Upper lobe of left lung (tissue), 6 donors: ENCODE measurements at places on chromosomes 3 and 15.
A peak's percentile ranks its signal among the peaks of the same experiment; 100 is the strongest.

DNA sequence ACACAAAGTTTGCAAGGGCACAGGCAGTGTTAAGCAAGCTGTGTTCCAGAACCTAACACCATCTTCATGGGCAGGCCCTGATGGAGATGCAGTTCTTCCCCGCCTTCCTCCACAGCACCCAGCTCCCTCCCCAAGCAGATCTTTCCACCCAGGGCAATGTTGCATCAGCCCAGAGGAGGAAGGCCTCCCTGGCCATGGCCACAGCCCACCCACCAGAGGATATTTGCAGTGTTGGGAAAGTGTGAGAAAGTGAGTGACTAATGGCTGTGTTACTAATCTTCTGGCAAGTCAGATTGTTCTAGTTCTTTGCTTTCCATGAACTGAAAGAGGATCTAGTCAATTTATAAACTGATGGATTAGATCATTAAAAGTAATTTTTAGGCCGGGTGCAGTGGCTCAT is 42.0 kb upstream of the ATP10A start:
- no peaks in the 10 kb centered on the region for H3K36me3 ChIP-seq
- no peaks in the 10 kb centered on the region for H3K27me3 ChIP-seq
- peaks cover 10% of the 10 kb centered on the region for H3K4me1 ChIP-seq
- no peak for DNase-seq
- no peak overlapping the region for H3K27ac ChIP-seq

- no peak overlapping the region for H3K4me3 ChIP-seq
- no peak for DNase-seq
- no peaks in the 10 kb centered on the region for H3K4me1 ChIP-seq
- no peaks in the 10 kb centered on the region for H3K36me3 ChIP-seq
- no peaks in the 10 kb centered on the region for H3K27me3 ChIP-seq
These were observed 148.6 kb downstream of the CD47 start for GRCh38 chr3:107942244-107942643.

DNA sequence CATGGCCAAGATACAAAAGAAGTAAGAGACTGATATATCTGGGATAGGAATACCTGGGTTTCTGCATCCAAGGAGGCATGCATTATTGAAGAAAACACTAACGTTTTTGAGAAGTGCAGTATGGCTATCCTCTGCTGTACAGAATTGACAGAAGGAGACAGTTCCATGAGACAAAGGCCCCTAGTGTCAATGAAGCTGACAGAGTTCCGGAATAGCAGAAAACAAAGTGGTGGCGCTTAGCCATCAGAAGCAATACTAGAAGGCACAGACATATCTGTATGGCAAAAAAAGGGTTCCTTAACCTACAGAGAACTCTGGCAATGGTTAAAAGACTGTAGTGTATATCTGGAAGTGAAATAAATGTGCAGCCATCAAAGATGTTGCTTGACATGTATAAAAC is 77.8 kb downstream of the VGLL3 start:
- no peaks in the 10 kb centered on the region for H3K4me1 ChIP-seq
- H3K4me3 ChIP-seq: no peak overlapping the region
- H3K36me3 ChIP-seq: no peaks in the 10 kb centered on the region
- H3K27ac ChIP-seq: no peak overlapping the region

GRCh38 chr15:69511015-69511414 is 58.4 kb downstream of the RPLP1 start:
- no peaks in the 10 kb centered on the region for H3K36me3 ChIP-seq
- H3K4me3 ChIP-seq: no peak overlapping the region
- no peaks in the 10 kb centered on the region for H3K4me1 ChIP-seq
- no peak for DNase-seq
- no peaks in the 10 kb centered on the region for H3K27me3 ChIP-seq
- H3K27ac ChIP-seq: no peak overlapping the region

- no peak overlapping the region for H3K27ac ChIP-seq
- H3K4me1 ChIP-seq: peaks cover 17% of the 10 kb centered on the region
- H3K27me3 ChIP-seq: no peaks in the 10 kb centered on the region
- no peaks in the 10 kb centered on the region for H3K36me3 ChIP-seq
These were observed 6.0 kb downstream of the CCR2 start for GRCh38 chr3:46359733-46360493.

DNA sequence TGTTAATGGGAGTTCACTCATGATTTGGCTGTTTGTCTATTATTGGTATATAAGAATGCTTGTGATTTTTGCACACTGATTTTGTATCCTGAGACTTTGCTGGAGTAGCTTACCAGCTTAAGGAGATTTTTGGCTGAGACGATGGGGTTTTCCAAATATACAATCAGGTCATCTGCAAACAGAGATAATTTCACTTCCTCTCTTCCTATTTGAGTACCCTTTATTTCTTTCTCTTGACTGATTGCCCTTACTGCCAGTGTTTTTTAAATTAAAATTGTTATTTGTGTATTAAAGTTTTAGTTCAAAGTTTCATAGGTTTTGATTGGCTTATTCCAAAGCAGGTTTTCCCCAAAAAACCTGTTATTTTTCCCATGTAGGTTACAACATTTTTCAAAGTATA is 390.5 kb upstream of the RBMS3 start:
- no peak overlapping the region for H3K27ac ChIP-seq
- H3K4me3 ChIP-seq: no peak overlapping the region
- no peaks in the 10 kb centered on the region for H3K27me3 ChIP-seq
- no peak for DNase-seq

GRCh38 chr15:46996359-46996758 is 720.9 kb upstream of the SEMA6D start:
- no peak overlapping the region for H3K27ac ChIP-seq
- no peak overlapping the region for H3K4me3 ChIP-seq
- no peak for DNase-seq
- no peaks in the 10 kb centered on the region for H3K4me1 ChIP-seq

DNA sequence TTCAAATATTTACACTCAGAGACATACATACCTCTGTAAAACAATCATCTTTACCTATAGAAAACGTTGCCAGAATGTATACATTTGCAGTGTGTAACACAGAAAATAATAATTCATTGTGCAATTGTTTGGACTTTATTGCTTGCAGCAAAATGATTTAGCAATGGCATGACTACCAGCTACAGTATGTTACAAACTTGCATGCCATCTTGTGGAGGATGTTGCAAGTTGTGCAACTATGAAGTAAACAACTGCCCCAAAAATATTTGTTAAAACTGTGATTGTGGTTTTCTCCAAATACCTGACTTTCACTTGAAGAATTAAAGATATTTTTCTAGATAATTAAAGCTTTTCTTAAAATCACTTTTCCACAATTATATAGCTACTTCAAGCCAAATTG is 27.1 kb upstream of the C3orf49 start:
- H3K27ac ChIP-seq: no peak overlapping the region
- no peak for DNase-seq
- no peak overlapping the region for H3K4me3 ChIP-seq
- no peaks in the 10 kb centered on the region for H3K27me3 ChIP-seq

GRCh38 chr3:106908181-106908938 is 468.9 kb upstream of the CCDC54 start:
- H3K27me3 ChIP-seq: no peaks in the 10 kb centered on the region
- no peaks in the 10 kb centered on the region for H3K36me3 ChIP-seq
- H3K4me3 ChIP-seq: no peak overlapping the region
- H3K27ac ChIP-seq: no peak overlapping the region

DNA sequence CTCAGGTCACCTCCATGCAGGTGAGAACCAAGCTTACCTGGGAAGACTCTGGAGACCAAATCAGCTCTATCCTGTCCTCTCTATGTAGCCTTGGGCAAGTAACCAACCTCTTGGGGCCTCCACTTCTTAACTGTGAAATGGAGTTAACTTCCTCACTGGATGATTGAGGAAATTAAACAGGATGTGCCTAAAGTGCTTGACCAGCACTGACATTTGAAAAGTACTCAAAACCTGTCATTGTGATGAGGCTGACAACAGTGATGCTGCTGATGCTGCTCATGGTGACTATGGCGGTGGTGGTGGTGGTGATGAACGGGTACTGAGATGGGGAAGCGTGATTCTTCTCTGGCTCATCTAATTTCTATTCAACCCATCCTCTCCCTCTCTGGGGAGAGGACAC is 22.3 kb downstream of the VIPR1 start:
- peaks cover 53% of the 10 kb centered on the region for H3K4me1 ChIP-seq
- peak overlapping the region; percentile 40 for H3K27ac ChIP-seq
- H3K27me3 ChIP-seq: no peaks in the 10 kb centered on the region
- no peak for DNase-seq

- H3K4me3 ChIP-seq: peak overlapping the region; percentile 85
- H3K27me3 ChIP-seq: no peaks in the 10 kb centered on the region
- peak overlapping the region; percentile 98 for H3K27ac ChIP-seq
- H3K36me3 ChIP-seq: no peaks in the 10 kb centered on the region
These were observed 923 bp downstream of the SIAH2 start for GRCh38 chr3:150761831-150762661.

DNA sequence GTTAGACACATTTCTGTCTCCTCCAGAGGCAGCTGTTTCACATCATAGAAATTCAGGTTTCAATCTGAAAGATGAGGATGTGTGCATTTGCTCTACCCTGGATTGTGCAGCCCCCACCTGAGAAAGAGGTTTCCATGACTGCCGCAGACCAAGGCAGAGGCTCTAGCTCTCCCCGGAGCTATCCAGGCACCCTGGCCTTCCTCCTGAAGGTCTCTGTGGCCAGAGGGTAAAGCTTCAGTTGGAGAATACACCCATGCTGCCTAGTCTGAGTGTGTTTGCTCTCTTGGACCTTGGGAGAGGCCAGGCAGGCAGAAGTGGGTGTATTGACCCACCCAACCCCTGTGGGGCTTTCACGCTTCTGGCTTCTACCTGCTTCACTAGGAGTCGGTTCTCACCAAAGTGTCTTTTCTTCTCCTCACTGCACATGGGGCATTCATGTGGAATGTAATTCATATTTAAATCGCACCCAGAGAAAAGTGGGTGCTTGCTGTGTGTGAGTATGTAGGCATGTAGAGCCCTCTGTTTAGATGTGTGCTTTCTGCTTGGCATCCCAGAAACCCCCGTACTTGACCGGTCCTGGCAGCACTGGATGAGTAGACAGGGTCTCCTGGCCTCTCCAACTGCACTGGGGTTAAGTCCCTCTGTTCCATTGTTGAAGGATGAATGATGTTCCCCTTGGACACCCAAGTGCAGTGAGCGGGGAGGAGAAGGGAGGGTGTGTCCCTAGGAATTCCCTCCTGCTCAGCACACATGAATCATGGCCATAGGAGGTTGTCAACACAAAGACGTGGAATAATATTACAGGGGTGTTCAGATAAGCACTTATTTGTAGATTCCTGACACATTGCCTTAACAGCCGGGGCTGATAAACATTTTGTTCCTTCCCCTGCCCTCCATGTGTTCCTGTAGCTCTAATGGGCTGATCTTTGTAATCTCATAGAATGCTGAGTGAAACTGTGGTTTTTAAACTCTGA is 20.3 kb upstream of the RAB6B start:
- H3K36me3 ChIP-seq: no peaks in the 10 kb centered on the region
- H3K27me3 ChIP-seq: no peaks in the 10 kb centered on the region
- H3K27ac ChIP-seq: no peak overlapping the region
- no peak for DNase-seq

GRCh38 chr15:62739507-62739906 is 303.0 kb upstream of the TPM1 start:
- H3K27ac ChIP-seq: no peak overlapping the region
- H3K36me3 ChIP-seq: no peaks in the 10 kb centered on the region
- peaks cover 6% of the 10 kb centered on the region for H3K4me1 ChIP-seq
- H3K27me3 ChIP-seq: no peaks in the 10 kb centered on the region
- H3K4me3 ChIP-seq: no peak overlapping the region
- no peak for DNase-seq

DNA sequence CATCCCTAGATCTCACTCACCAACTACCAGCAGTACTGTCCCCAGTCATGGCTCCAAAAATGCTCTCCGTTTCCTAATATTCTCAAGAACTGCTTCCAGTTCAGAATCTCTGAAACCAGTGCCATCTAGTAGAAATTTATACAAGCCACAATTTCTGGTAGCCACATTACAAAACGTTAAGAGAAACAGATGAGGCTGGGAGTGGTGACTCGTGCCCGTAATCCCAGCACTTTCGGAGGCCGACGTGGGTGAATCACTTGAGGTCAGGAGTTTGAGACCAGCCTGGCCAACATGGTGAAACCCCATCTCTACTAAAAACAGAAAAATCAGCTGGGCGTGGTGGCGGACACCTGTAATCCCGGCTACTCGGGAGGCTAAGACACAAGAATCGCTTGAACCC is 78.4 kb upstream of the RAD18 start:
- H3K27me3 ChIP-seq: no peaks in the 10 kb centered on the region
- no peaks in the 10 kb centered on the region for H3K36me3 ChIP-seq
- DNase-seq: no peak
- peaks cover 6% of the 10 kb centered on the region for H3K4me1 ChIP-seq
- H3K27ac ChIP-seq: no peak overlapping the region

- peak overlapping the region; percentile 35 for H3K4me3 ChIP-seq
- DNase-seq: peak; percentile 87
- no peaks in the 10 kb centered on the region for H3K36me3 ChIP-seq
- no peak overlapping the region for H3K27ac ChIP-seq
- peaks cover 26% of the 10 kb centered on the region for H3K27me3 ChIP-seq
These were observed 1.5 kb downstream of the ITPKA start for GRCh38 chr15:41494922-41495735.

DNA sequence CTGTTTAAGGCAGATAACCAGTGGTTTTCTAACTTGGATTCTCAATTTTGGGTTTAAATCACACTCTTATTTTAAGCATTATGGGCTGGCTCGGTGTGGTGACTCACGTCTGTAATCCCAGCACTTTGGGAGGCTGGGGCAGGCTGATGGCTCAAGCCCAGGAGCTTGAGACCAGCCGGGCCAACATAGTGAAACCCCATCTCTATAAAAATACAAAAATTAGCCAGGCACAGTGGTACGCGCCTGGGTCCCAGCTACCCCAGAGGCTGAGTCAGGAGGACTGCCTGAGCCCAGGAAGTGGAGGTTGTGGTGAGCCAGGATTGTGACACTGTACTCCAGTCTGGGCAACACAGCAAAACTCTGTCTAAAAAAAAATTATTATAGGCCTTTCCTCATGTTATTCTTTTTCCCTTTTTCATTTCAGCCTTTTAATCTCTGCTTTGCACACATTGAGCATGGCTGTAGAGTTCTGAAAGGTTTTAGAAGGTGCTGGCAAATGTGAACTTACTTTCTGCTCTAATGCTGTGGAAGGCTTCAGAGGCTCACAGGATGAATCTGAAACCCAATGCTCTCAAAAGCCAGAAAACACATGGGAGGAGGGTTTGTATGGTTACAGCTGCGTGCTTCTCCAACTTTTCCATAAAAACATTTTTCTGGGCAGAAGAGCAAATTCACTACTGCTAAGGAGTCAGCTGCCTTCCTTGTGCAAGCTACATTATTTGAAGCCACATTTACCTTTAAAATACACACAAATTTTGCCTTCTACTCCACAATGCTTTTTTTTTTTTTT is 32.5 kb downstream of the CHAC1 start:
- no peak for DNase-seq
- H3K36me3 ChIP-seq: peaks cover 64% of the 10 kb centered on the region
- H3K27me3 ChIP-seq: no peaks in the 10 kb centered on the region
- no peak overlapping the region for H3K4me3 ChIP-seq

- no peaks in the 10 kb centered on the region for H3K4me1 ChIP-seq
- H3K36me3 ChIP-seq: no peaks in the 10 kb centered on the region
- no peak overlapping the region for H3K27ac ChIP-seq
- H3K4me3 ChIP-seq: no peak overlapping the region
- no peak for DNase-seq
These were observed 181.7 kb upstream of the CADPS start for GRCh38 chr3:63056932-63057331.
